Spleen (tissue), 13 donors: ENCODE measurements at places on chromosomes 11 and 22. TPM values are rescaled to one million over a fixed set of nuclear protein-coding genes. Genes with fewer than 3 reads are reported as not detected.

GRCh38 chr11:60447070-60447469 lies 8.6 kb upstream of the MS4A1 start:
- DNase-seq = no peak

DNA sequence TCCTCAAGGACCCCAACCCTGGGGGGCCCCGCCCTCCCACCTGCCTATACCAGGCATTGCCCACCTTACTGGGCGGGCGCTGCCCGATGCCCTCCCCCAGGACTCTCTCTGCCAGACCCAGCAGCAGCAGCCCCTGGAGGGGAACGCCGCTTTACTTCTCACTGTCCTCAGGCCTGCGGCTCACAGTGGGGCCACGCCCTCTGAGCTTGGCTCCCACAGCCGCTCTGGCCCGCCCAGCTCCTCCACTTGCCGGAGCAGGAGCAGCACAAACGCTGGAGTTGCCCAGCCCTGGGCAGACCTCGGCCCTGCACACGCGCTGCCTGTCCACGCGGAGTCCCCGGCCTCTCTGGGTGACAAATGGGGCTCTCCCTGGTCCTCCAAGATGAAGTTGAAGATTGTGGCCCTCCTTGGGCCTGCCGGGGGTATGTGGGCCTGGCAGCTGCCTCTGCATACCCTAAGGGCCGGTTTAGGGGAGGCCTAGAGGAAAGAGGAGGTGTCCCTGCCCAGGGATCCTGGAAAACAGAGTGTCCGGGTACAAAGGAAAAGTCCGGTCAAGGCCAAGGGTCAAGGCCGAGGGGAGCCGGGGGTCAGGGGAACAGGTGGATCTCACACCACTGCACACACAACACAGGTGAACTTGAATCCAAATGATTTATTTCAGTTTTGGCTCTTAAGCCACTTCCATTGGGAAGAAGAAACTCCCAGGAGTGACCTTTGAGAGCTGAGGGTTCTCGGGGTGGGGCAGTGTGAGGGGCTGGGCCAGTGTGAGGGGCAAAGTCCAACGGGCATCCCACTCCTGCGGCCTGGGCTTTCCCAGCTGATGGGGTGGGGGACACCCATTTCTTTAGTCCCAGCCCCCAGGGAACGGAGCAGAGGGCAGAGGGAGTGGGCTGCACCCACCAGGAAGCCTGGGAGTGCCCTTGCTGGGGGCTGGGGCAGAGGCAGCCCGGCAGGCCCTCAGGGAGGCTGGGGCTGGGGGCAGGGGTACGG lies 674 bp upstream of the BAIAP2L2 start:
- no peak for DNase-seq

GRCh38 chr11:12675951-12676711 lies 1.9 kb downstream of the TEAD1 start:
- no peak for DNase-seq

Gene SAA4
- total RNA-seq = not detected

Gene PRAME
- total RNA-seq = not detected
